ENCODE measurements at places on chromosomes 6 and 20.

GRCh38 chr20:41609474-41609873 lies 8.7 kb downstream of the CHD6 start:
- no peak for DNase-seq

GRCh38 chr20:20843982-20844381 lies 131.5 kb upstream of the RALGAPA2 start:
- no peak for DNase-seq

- DNase-seq: no peak
These were observed 116.4 kb downstream of the THEMIS start for GRCh38 chr6:127784468-127784867.

DNA sequence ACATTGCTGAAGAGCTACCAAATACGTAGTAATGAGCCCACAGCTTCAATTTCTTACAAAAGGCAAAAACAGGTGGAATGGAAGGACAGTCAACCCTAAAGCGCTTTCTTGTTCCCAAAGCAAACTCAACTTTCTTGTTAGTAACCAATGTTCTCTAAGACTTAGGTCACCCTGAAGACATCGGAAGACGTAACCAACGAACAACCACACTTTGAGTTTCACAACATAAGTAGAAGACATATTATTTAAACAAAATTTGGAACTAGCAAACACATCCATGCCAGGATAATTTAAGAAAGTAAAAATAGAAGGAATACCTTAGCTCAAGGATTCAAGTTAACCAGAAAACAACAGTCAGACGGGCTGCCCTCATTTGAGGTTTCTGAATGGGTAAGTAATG lies 51.0 kb downstream of the CNKSR3 start:
- DNase-seq: no peak

GRCh38 chr6:52340603-52340880 lies 21.4 kb upstream of the PAQR8 start:
- no peak for DNase-seq

DNA sequence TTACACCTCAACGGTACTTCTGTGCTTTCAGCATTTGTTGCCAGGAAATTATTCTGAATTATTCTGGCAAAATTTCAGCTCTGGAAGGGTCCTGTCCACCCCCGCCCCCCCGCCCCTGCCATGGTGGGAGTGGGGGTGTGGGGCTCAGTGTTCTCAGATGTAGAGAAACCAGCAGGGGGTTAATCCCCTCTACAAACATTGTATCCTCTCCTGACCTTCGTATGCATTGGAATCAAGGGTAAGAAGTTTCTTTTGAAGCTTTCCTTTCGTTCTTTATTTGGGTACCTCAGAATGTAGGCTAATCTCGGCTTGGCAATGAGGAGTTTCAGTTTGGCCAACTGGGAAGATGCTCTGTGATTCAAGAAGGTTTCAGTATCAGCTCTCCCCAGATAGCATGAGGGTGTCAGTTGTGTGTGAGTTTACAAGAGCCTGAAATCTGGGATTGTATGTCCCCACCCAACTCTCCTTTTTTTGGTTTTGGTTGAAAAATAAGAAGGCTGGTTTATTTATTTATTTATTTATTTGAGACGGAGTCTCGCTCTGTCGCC lies 25.5 kb upstream of the OLIG3 start:
- DNase-seq: no peak

DNA sequence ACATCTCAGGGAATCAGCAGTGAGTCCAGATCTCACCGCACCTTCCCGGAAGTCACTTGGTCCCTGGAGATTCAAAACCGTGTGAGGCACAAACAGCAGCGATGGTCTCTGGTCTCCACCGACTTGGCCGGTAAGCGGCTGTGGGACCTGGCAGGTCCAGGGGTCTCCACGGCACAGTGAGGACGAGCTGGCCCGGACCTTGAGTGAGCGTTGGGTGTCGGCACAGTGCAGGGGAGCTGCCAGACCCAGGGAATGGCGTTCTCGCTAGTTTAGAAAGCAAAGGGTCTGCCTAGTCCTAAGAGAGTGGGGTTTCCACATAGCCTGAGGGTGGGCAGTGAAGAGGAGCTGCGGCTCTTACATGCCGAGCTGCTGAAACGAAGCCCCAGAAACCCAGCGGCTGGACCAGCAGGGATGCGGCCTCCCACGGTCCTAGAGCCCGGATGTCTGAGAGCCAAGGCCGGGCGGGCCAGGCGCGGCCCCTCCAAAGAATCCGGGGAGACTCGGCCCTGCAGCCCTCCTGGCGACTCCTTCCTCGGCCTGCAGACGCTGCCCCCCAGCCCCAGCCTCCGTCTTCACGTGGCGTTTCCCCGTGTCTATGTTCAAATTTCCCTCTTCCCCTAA lies 185.0 kb downstream of the ERMARD start:
- DNase-seq: no peak

- DNase-seq: no peak
These were observed 437.7 kb downstream of the COL12A1 start for GRCh38 chr6:74768120-74768519.

GRCh38 chr6:35019171-35019570 lies 122.0 kb downstream of the TCP11 start:
- no peak for DNase-seq

GRCh38 chr20:47551841-47552240 lies 50.2 kb downstream of the NCOA3 start:
- no peak for DNase-seq

DNA sequence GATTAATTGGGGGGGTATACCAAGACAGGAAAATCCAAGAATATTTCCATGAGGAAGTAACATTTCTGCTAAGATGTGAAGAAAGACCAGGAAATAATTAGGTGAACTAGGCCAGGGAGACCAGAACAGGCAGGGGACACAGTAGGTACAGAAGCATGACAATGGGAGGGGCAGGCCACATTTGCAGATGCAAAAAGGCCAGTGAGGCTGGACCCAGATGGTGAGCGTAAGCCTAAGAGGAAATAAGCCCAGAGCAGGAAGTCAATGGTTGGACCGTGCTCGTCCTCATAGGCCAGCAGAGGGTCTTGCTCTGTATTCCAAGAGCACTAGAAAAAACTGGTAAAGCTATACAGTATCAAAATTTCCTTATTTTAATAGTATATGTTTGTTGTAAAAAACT lies 9.4 kb downstream of the CEP162 start:
- no peak for DNase-seq

- no peak for DNase-seq
These were observed 30.9 kb downstream of the RAB44 start for GRCh38 chr6:36728289-36729160.

DNA sequence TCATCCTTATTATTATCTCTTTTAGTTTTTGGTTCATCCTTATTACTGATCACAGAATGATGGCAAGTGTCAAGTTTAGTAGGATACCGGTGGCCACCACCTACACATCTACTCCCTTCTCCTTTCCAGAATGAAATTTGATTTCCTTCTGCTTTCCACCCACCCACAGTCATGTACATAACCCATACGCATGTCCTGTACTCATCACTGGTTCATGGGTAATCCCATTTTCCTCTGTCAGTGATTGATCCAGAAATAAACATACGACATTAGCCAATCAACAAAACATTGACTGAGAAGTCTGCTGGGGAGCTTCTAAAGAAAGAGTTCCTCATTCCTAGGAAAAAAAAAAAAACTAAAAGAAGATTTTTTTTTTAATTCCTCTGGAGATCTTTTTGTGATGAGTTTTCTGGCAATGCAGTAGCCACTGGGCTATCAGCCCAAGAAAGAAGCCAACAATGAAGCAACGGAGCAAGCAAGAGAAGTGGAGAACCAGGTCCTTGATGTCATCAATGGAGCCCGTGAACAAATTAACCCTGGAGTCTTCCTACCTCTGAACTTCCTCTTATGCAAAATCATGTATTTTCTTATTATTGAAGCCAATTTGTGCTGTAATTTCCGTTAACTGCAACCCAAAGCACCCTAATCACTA lies 127.8 kb downstream of the TASP1 start:
- no peak for DNase-seq

- no peak for DNase-seq
These were observed 2.3 kb downstream of the BMP7 start for GRCh38 chr20:57263801-57264792.

GRCh38 chr20:4973330-4974097 lies 27.8 kb downstream of the SLC23A2 start:
- DNase-seq: peak; percentile 81

DNA sequence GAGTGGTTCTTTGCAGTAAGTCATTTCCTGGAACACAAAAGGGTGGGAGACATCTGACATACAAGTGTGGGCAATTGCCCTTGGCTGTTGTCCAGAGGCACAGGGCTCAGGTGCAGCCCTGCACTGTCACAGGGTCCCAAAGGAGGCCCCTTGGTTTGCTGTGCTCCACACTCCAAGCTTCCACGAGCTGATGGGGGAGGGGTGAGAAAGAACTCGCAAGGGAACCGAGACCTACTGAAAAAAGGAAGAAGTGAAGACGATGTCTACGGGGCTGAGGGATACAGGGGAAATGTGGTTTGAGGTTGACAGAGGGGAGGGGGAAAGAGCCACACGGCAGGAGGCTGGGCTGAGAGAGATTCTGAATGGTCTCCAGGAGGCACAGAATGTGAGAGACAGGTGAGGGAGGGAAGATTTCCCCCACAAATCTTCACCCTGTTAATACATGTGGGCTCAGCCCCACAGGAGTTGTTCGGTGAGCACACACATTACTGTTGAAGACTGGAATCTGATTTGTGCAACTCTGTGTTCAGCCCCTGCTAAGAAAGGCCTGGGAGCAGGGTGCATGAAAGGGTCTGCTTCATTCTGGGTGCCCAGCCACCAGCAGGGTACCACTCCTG lies 123.4 kb downstream of the LY86 start:
- no peak for DNase-seq

DNA sequence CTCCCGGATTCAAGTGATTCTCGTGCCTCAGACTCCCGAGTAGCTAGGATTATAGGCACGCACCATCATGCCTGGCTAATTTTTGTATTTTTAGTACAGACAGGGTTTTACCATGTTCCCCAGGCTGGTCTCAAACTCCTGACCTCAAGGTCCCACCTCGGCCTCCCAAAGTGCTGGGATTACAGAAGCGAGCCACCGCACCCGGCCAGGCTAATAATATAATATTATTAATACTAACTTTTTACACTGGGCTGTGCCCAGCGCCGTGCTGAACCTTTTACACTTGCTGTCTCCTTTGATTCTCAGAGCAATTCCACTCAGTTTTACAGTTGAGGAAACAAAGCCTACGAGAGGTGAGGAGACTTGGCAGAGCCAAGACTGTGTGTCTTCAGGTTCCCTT lies 2.3 kb upstream of the TGM3 start:
- no peak for DNase-seq

Measured in fibroblast of skin of left quadriceps (primary cell).